SHP77 (cell line): ENCODE measurements at places on chromosomes 4 and X.
A peak's percentile ranks its signal among the peaks of the same experiment; 100 is the strongest.

DNA sequence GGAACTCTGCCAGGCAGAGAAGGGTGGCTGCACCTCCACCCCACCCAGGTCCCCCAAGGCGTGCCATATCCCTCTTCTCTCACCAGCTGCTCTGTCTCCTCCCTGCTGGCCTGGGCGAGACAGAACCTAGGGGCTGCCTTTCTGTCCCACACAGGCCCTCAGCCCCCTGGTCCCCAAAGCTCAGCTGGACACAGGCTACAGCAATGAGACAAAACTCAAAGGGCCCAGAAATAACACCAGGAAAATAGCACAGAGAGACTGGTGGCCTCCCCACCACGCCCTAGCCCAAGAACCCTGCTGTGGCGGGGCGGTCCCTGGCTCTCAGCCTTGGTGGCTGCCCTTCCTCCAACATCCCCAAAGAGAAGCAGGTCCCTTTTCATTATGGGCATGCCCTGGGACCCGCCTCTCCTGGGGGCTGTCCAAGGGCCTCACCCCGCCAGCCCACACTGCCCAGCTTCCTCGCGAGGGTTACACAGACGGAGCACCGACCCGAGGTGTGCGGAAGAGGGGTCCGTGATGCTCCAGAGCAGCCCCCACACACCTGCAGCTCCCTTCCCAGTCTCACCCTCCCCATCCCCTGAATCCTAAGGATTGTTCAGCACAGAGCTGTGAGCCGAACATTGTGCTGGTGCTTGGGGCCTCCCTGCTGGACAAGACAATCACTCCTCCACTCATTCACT lies 67.7 kb upstream of the HMX1 start:
- DNase-seq = no peak

DNA sequence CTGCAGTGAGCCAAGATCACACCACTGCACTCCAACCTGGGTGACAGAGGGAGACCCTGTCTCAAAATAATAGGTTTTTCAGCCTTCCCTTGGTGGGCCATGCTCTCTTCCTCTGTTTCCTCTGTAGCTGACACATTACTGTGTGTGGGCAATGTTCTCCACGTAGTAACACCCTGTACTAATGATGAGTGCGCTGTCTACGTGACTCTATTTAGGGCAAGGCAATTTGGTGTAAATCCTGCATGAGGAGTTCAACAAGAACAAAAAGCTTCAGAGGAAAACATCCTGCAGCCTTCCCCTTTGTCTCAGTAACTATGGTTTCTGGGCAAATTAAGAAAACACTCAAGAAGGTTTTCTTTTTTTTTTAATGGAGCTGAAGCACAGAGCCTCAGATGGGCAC lies 24.4 kb upstream of the JAKMIP1 start:
- DNase-seq = no peak

- no peak for DNase-seq
Observed at GRCh38 chrX:134174859-134175258, 62.1 kb upstream of the CCDC160 start.

GRCh38 chr4:15677507-15677988 lies 4.1 kb upstream of the FAM200B start:
- DNase-seq = no peak

DNA sequence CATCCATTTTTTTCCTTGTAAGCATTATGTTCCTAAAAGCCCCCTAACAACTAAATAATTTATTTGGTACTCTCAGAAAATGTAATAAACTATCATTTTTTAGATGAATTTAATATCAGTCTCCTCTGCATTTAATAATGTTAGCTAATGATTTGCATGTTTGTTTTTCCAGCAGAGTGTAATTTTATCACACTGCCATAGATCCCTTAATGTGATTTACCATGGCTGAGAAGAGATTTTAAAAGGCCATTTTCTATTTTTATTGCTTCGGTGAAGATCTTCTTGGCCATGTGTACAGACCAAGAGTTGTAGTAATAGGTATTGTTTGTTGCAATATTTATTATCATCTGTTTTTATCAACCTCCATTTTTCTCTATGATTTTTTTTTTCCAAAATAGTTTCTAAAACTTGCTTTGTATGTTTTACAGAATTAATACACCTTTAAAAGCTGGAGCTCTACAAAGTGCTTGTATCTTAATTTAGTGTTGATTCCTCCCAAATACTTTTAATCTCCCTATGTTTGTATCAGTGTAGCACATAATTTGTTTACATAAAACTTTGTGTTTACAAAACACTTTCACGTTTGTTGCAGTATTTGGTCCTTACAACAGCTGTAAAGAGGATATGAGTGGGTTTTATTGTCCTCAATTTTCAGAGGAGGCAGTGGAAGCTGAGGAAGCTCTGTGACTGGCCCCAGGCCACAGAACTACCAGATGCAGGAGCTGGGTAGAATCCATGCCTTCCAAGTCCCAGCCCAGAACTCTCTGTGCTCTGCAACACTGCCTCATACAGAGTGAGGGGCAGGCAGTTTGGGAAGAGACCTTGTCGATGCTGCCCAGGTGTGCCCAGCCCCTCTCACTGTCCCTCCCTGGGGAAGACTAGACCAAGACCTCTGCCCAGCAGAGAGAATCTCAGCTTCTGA lies 58.1 kb downstream of the FAM114A1 start:
- no peak for DNase-seq

GRCh38 chr4:1870328-1870577 lies 940 bp upstream of the NSD2 start:
- DNase-seq = peak; percentile 72

DNA sequence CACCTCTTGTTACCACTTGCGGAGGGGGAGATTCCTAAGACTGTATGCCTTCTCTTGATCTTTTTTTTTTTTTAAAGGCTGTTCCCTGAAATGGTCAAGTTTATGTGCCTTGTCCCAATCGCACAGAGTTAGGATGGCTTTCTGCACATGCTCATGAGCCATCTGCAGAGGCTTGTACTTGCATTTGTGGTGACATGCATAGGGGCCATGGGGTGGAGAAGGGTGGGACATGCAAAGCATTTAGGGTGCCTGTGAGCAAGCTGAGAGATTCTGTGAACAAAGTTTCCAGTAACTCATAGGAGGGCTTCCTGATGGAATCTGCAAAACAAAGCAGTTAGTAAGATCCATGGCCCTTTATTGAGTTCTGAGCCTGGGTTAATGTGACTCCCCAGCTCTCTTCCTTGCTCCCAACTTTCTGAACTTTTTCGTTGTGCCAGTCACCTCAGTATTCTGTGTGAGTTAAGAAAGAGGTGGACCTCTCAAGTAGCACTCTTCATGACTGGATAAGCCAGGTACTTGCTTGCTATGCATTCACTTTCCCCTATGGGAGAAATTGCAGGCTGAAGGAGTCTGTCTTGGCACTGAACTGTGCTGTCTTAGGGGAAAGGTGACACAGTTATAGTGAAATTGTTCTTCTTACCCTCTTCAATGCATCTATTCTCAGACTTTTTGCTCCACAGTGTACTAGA lies 37.9 kb upstream of the DHX15 start:
- no peak for DNase-seq

DNA sequence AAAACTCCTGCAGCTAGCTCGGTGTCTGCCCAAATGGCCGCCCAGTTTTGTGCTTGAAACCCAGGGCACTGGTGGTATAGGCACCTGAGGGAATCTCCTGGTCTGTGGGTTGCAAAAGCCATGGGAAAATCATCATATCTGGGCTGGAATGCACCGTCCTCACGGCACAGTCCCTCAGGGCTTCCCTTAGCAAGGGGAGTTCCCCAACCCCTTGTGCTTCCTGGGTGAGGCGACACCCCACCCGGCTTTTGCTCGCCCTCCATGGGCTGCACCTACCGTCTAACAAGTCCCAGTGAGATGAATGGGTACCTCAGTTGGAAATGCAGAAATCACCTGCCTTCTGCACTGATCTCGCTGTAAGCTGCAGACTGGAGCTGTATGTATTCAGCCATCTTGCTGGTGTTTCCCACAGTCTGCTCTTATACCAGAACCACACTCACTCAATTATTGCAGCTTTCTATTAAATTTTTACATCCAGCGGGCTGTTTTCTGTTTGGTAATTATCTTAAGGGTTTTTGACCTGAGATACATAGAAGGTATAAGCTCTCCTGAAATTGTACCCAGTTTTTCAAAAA lies 36.7 kb upstream of the NPNT start:
- DNase-seq = no peak

DNA sequence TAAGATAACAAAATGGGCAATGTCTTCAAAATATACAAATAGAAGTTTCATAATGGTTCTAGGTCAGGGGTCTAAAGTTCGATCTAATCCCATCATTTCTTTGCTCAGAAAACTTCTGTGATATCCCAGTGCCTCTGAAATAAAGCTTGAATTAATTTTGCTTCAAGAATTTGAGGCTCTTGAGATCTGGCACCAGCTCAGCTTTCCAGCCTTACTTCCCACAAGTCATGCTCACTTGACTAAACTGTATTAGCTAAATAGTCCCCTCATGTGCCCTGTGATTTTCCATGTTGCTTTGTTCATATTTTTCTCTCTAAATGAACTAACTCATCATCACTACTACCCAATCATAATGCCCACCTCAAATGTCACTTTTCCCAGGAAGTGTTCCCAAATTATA lies 50.8 kb upstream of the MBNL3 start:
- no peak for DNase-seq

GRCh38 chrX:12986164-12986779 lies 11.4 kb downstream of the TMSB4X start:
- no peak for DNase-seq

DNA sequence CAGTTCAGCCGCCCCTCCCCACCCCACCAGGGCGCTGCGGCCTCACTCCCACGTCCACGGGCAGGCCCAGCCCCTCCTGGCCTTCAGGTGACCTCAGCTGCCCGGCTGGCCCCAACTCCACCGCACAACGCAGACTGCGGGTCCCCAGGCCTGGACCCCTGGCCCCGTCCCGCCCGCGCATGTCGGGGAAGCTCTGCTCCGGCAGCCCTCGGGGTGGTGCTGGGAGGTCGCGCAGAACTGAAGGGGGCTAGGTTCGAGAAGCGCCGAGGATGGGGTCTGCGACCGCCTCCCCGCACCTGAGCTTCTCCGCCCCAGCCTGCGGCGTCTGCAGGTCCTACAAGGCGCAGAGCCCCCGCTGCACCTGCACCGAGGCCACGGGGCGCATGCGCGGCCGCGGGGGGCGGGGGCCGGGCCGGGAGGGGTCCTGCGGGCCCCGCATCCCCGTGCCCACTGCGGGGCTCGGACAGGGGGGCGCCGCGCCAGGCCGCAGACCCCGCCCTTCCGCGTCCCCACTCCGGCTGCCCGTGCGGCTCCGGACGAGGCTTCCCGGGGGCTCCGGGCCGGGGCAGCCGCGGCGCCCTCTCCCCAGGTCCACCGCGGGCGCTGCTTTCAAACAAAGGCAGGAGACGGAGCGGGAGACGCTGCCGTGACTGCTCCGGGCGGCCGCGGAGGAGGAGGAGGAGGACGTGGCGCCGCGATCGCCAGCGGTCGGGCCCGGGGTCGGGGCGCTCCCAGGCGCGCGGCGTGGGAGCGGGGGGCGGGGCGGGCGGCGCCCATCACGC lies 672 bp upstream of the NAT8L start:
- DNase-seq = no peak

DNA sequence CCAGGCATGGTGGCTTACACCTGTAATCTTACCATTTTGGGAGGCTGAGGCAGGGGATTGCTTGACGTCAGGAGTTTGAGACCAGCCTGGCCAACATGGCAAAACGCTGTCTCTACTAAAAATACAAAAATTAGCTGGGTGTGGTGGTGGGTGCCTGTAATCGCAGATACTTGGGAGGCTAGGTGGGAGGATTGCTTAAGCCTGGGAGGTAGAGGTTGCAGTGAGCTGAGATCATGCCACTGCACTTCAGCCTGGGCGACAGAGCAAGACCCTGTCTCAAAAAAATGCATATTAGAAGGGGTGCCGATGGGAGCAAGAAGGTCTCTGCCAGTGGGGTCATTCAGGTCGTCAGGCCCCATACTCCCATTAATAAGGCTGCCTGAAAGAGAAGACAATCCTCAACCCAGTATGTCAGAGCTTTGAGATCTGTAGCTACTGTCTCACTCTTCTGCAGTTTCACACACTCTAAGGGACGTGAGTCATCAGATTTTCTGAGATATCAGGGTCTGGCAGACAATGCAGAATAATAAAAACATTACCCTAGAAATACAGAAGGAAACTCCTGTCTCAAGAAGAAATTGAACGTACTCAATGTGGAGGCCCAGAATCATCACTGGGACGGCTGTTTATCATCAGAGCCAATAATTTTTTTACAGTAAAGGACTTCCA lies 176.7 kb upstream of the FAT1 start:
- no peak for DNase-seq

DNA sequence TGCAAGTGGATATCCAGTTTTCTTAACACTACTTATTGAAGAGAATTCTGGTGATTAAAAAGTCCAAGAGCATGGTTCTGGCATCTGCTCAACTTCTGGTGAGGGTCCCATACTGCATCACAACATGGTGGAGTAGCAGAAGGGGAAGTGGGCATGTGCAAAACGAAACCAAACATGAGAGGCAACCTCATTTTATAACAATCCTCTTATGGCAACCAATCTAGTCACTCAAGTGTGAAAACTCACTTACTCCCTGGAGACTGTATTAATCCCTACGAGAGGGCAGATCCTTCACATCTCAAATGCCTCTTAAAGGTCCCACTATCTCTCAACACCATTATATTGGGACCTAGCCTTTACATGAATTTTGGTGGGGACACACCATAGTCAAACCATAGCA lies 55.4 kb upstream of the TRO start:
- no peak for DNase-seq

DNA sequence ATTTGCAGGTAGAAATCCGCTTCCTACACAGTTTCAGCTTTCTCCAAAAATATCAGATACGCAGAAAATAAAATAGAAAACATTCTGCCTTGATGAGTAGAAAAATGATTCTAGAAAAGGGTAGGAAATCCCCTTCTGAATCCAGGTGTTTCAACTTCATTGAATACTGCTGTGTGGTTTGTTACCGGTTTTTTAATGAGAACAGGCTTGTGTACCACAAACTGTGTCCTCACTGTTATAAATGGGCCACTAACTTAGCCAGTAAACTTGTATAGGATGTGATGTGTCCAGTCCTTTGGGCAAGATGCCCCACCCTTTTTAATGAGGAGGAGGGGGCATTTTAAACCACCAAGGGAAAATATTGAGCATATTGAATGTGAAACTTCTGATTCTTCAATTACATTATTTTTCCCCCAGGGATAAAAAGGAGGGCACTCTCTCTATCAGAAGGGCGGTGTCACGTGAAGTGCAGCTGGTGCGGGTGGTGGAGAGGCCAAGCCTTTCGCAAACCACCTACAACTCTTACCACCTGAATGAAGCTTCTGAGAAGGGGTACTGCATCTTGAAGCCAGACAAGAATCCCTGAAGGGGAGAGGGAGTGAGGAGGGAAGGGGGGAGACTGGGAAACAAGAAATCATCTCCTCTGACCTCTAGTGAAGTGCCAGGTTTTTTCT lies 4.5 kb downstream of the CXXC4 start:
- peak; percentile 12 for DNase-seq

GRCh38 chr4:146338512-146338911 lies 124.2 kb downstream of the REELD1 start:
- DNase-seq = no peak
